ENCODE measurements at places on chromosomes 1 and 21.

GRCh38 chr21:32015461-32016139 lies 142.8 kb downstream of the HUNK start:
- DNase-seq: no peak

GRCh38 chr1:2493218-2493617 lies 17.1 kb downstream of the PLCH2 start:
- no peak for DNase-seq

GRCh38 chr1:21110163-21110562 lies 66.5 kb downstream of the EIF4G3 start:
- DNase-seq: no peak

GRCh38 chr1:231929311-231929710 lies 302.7 kb downstream of the DISC1 start:
- no peak for DNase-seq

DNA sequence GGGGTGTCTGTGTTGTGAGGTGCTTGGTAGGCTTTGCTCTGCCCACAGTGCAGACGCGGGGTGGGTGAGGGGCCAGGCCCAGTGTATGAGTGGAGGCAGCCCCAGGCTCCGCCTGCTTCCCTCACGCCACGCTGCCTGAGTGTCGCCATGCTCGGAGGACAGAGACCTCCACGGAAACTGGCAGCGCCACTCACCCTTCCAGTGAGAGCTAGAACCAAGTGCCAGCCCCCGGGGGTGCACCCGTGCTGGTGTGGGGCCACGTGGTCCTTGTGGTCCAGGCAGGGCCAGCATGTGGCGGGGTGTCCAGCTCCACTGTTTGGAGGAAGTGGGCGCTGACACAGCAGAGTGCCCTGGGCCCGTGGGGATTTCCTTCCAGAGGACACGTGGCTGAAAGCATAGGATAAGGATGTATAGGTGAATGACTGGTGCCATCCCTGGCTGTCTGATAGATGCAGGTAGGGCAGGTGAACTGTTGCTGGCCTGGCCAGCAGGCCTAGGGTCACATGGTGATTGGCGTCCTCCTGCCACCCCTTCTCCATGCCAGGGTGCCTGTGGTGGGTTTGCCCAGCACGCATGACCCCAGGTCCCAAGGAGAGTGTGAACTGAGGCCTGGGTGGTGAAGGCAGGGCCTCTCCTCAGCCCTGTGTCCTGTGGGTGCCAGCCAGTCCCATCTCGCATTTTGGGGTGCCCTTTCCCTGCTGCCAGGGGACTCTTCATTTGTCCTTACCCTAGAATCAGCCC lies 3.8 kb downstream of the LRRC3 start:
- DNase-seq: no peak

DNA sequence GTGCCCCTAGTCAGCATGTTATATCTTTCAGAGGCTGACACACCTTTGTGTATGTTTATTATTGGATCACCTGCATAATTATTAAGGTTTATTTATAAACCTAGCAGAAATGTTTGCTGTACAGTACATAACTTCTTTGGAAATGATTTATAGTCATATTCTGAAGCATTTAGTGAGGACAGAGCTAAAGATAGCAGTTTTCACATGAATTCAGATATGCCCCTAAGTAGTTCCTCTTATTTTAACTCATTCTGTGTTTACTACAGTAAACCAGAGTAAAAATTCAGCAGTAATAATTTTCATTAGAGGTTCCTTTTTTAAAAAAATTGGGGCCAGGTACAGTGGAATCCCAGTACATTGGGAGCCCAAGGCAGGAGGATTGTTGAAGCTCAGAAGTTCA lies 21.4 kb upstream of the BMP8A start:
- no peak for DNase-seq

- DNase-seq: no peak
These were observed 1.6 kb downstream of the TP53BP2 start for GRCh38 chr1:223843934-223844786.

Measured in GM12864 (cell line).